ENCODE measurements at places on chromosomes 5 and 9.

- DNase-seq: no peak
These were observed 13.4 kb upstream of the TXNDC8 start for GRCh38 chr9:110351009-110351467.

GRCh38 chr9:109245310-109245897 lies 75.5 kb downstream of the EPB41L4B start:
- no peak for DNase-seq

DNA sequence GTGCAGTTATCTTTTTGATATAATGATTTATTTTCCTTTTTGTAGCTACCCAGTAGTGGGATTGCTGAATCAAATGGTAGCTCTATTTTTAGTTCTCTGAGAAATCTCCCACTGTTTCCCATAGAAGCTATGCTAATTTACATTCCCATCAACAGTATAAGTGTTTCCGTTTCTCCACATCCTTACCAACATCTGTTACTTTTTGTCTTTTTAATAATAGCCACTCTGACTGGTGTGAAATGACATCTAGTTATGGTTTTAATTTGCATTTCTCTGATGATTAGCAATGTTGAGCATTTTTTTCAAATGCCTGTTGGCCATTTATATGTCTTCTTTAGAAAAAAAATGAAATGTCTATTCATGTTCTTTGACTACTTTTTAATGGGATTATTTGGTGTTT lies 94.7 kb downstream of the SERINC5 start:
- no peak for DNase-seq

GRCh38 chr5:15354021-15354420 lies 146.0 kb upstream of the FBXL7 start:
- no peak for DNase-seq

GRCh38 chr9:84061613-84062193 lies 81.1 kb downstream of the RMI1 start:
- no peak for DNase-seq

DNA sequence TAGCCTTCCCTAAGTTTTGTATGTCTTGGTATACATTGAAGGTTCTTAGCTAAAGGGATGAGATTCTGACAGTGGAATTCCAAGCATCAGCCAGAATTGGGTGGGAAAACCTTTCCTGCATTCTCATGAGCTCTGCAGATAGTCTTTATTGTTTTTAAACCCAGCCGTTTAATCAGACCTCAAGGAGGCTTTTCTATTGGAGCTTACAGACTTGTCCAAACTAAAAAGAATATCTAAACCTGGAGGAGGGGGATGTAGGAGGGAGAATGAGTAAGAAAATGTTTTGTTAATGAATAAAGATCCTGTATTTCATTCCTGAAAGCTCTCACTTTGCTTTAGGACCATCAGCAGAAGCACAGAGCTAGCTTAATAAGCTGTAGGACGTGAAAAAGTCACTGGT lies 41.7 kb downstream of the EBF1 start:
- DNase-seq: no peak

- peak; percentile 12 for DNase-seq
These were observed 872 bp downstream of the TXNDC15 start for GRCh38 chr5:134874831-134875655.

DNA sequence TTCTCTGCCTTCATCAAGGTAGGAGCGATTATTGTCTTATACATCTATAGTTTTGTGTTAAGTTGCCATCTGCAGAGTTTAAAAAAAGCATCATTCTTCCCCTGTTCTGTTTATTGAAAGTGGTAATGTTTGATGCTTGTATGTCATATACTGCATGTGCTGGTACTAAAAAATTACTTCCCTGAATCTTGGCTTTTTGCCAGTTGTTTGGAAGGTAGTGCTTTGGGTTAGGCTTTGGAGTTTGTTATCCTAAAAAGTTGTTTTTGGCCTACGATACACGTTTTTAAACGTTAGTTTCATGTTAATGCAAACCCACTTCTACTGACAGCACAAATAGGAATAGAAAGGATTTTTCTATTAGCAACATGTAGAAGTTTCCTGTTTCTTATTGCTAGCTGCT lies 158.3 kb downstream of the GIN1 start:
- DNase-seq: no peak

DNA sequence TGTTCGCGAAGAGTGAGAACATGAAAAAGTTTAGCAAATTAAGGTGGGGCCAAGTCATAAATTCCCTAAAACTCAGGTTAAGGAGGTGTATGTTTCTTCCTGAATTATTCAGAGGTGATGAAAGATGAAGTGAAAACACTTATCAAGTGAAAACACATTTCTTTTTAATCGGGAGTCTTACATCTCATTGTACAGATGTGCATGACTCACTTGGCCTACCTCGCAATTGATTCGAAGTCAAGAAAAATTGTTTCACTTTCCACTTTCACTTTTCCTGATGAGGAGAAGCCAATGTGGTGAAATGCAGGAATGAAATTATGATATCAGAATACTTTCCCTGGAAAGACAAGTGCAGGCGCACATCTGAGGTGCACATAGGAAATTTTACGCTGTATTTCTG lies 78.7 kb downstream of the SLC25A46 start:
- no peak for DNase-seq

DNA sequence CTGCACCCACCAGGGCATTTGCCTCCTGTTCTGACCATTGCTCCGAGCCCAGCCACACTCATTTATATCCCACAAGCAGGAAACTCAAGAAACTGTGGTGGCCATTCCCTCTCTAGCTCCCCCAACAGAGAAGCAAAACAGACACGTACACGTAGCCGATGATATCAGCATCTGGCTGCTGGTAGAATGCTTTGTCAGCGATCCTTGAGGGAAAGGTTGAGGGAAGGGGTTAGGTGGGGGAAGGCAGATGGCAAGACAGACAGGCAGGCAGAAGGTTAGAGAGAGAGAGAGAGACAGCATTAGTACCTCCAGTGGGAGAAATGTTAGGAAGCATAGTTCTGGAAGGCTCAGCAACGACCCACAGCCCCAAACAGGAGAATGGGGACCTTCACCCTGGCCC lies 7.8 kb downstream of the HIGD2A start:
- DNase-seq: no peak

- no peak for DNase-seq
These were observed 206.1 kb upstream of the ZNF608 start for GRCh38 chr5:124952566-124952965.

DNA sequence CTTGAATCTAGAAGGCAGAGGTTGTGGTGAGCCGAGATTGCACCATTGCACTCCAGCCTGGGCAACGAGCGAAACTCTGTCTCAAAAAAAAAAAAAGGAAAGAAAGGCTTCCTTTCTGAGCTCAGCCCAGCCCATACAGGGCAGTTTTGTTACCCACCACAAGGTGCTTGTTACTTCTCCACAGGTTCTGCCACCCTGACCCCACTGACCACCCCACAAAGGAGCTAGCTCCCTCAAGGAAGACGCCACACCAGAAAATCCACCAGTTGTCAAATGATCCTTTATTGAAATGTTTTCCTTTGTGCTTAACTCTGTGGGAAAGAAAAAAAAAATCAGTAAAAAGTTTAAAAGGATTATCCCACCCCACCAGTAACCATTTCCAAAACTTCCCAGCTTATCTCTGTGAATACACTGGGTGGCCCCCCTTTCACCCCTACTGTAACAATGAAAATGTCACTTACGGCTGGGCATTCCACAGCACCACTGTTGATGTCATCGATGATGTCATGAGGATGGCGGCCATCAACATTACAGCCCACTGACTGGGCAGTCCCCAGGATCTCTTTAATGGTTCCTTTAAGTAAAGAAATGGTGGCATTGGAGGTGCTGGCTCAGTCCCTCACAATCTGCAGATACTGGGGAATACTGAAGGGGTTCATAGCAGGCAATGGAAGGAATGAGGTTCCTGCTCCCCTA lies 3.6 kb downstream of the RPL12 start:
- DNase-seq: no peak

DNA sequence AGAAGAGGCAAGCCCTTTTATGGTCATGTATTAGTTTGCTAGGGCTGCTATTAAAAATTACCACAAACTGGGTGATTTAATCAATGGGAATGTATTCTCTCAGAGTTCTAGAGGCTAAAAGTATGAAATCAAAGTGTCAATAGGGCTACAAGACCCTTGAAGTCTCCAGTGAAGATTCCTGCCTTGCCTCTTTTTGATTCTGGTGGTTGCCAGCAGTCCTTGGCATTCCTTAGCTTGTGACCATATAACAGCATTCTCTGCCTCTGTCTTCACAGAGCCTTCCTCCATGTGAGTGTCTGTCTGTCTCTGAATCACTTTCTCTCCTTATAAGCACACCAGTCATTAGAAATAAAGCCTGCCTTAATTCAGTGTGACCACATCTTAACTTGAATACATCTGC lies 282.7 kb downstream of the KCNN2 start:
- no peak for DNase-seq

DNA sequence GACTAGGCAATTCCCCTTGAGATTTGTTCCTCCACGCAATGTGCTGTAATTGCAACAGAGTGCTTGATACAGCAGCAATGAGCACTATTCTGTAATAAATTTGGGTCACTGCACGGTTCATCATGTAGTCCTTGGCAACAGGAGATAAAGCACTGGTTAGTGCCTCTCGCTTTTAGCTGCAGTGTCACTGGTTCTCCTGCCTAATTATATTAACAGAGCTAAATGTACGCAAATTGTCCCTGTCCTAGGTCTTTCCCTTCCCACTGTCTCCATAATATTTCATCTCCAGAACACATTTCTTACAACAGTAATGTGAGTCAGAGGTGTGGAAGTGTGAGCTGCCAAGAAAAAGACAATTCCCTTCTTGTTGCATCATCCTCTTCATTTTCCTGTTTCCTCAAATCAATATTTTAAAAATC lies 553.1 kb downstream of the ZNF608 start:
- DNase-seq: no peak

DNA sequence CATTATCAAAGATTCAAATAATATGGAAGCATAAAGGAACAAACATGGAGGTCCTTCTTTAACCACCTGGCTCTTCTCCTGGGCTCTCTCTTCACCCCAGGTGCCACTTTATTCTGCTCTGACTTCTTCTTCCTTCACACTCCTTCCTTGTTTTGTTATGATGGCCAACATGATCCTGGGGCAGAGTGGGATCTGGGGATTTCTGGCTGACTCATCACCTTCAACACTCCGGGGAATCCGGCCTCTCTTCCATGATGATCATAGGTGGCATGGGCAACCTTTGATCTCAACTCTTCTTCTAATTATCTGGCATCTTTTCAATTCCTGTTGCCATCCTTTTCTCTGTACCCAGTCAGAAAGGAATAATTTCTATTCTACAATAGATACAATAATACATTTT lies 62.1 kb upstream of the TRPC7 start:
- DNase-seq: no peak

DNA sequence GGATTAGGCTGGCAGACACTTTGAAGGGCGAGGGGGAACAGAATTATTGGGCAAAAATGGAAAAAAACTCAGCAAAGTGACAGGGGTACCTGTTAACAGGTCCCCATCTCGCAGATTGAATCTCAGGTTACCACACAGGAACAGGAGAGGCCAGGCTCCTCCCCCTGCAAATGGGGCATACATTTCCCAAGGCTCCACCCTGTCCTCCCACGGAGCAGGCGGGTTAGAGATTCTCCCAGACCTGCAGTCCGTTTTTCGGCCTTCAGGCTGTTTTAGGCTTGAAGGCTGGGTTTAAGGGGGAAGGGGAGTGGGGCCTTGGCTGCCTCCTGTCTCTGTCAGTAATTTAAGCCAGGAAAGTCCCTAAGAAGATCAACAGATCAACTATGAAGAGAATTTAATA lies 42.7 kb downstream of the LRRC70 start:
- peak; percentile 20 for DNase-seq

- no peak for DNase-seq
These were observed 106.5 kb upstream of the SIMC1 start for GRCh38 chr5:176131771-176132170.

GRCh38 chr9:83410701-83411100 lies 127.5 kb downstream of the FRMD3 start:
- DNase-seq: no peak

DNA sequence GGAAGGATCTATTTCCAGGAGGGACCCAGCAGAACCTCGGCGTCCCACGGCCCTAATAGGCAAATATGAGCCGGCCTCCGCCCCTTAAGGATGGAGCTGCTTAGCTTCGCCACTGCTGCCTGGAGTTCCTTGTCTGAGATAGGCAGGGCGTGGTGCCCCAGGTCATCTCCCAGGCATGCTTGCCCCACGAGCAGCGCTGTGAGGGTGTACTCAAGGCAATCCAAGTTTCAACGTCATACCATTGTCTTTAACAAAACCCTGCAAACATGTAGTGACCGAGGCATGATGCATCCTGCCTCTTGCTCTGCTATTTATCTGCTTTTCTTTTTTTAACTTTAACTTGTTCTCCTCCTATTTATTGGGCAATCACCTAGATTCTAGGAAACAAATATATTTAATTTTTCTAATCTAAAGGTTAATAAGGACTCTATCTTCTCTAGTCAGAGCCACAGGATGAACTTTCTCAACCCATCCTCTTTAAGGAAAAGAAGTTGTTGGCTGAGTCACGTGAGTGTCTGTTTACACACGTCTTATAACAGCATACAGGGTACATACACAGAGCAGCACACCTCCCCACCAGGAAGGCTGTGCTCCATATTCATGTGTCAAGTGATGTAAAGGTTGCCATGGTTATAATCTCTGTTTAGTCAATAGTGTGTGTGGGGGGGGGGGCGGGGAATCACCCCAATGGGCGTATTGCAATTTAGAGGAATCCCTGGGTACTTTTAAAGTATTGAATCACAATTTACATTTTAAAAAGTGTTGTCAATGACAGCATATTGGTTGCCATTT lies 27.3 kb upstream of the ZSWIM6 start:
- no peak for DNase-seq

DNA sequence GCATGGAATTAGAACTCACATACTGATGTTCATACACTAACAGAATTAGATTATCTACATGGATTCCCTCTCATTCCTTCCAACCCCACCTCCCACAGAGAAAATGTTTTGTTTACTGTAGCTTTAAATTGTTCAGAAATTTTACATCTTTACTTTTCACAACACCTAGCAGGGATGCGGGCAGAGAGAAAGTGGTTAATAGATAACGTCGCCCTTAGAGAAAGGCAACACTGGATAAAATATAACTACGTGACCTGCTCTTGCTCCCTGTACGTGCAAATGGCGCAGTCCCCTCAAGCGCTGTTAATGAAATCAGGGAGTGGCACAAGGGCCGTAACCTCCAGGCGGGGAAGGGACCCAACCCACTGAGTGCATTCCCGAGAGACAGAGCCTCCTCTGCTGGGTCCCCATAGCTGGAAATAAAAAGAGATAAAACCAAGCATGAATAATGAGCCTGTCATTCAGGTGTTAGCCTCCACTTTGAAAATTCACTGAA lies 125.3 kb upstream of the DAPK1 start:
- no peak for DNase-seq

DNA sequence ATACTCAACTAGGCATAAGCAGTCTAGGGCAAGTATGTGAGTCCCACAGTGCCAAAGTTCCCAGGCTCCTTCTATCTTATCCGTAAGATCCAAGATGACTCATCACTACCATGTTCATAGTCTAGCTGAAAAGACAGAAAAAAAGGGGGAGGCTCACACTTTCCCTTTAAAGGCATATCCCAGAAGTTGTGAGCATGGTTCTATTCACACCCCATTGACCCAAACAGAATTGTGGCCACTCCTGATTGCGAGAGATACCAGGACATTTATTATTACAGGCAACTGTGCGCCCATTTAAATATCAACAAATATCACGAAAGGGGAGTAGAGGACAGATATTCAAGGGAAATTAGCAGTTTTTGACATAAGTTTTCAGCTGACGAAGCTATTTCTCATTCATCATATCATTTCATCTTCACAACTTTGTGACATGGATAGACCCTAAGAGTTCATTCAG lies 8.1 kb upstream of the PFDN1 start:
- no peak for DNase-seq

- DNase-seq: no peak
These were observed 43.8 kb downstream of the PRKACG start for GRCh38 chr9:68970151-68970550.

Measured in endothelial cell (in vitro differentiated cells).